Astrocyte of the hippocampus (primary cell): ENCODE measurements at places on chromosomes 2 and 18.

- DNase-seq, result no peak
Measured at GRCh38 chr2:222203041-222203440, 95.8 kb downstream of the PAX3 start.

- DNase-seq, result no peak
Measured at GRCh38 chr2:88636026-88636425, 8.8 kb upstream of the EIF2AK3 start.

DNA sequence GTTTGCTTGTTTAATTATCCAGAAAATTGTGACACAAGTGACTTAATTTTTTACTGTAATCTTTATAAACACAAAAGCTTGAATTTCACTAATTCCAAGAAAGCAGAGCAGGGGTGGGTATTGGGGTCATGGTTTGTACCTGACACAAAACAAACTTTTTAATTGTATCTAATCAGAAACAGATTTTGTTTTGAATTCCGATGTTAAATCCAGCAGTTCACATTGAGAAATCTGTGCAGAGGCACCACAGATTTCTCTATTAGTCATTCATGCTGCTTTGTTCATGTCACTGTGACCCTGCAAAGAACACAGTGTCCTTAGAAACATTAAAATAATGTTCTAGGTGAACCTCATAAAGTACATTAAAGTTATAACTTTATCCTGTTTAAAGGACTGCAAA lies 443.4 kb downstream of the NYAP2 start:
- peak; percentile 33 for DNase-seq

DNA sequence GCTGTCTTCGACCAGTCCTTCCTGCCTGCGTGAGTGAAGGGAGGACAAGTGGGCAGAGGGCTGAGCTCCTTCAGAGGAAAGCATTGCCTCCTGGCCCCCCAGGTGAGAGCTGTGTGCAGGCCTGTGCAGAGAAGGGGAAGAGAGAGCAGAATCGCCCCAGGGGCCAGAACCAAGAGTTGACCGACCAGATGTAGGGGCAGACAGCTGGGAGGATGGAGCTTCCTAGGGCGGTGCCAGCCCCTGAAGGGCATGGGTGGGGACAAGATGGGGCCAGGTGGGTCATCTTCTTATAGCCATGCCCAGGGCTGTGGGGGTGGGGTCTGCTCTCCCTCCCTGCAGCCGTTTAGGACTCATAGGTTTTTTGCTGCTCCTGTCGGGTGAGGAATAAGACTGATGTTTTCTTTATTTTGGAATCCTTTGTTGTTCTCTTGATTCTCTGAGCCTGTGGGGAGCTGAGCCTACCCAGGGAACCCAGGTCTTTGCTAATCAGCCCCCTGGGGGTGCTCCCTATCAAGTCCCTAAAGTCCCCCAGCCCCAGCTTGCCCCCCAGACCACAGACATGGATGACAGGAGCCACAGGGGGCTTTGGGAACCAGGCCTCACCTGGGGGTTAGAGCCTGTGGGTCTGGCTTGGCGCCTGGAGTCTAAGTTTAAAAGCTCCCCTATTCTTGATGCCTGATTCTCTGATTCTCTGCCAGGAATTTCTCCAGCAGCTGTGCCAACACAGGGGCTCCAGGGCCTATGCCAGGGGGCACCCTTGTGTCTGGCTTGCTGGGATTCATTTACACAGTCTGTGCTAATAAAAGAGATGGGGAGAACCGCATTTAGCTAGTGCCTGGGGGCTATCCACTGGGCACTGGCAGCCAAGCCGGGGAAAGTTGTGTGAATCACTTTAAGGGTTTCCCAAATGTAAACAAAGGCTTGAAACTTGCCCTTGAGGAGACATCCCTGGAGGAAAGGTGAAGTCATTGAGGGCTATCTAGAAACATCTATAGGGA lies 9.3 kb upstream of the EFHD1 start:
- DNase-seq, result peak; percentile 46

DNA sequence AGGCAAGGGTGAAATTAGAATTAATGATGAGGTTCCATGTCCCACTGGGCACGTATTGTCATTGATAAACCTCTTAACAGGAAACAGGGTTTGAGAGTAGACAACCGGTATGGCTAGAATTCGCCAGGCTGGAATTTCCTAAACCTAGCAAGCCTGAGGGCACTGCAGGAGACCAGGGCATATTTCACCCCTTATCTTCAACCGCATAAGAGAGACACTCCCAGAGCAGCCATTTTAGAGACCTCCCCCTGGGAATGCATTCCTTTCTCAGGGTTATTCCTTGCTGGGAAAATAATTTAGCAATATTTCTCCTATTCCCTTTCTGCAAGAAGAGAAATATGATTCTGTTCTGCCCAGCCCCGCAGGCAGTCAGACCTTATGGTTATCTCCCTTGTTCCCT lies 334.6 kb upstream of the LYPD1 start:
- no peak for DNase-seq

DNA sequence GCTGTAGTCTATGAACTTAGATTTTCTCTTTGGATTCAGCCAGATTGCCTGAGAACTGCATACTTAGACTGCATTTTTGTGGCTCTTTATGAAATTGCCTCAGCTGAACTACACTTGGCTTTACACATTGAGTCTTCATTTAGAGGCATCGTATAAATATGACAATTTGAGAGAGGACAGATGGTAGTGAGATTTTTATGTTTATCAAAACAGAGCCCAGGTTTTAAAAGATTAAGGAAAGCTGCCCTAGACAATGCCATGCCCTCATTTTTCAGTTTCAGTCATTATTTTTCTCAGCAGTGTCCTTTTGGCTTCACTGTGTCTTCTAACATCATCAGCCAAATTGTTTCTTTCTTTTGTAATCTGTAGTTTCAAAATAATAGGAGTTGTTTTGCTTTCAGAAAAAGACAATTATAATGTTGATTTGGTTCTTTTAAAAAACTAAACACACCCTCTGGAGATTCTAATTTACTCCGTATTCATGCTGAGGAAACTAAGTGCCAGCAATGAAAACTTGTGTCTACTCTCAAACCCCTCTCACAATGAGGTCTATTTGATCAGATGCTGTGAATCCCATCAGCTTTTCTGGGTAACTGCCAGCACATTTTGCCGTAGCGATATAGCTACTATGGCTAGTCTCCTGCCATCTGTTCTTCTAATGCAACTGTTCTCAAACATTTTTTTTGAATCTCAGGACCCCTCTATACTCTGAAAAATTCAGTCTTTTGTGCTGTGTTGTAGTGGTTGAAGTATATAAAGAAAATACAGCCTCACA lies 46.2 kb downstream of the TWSG1 start:
- DNase-seq, result peak; percentile 44

GRCh38 chr18:42436222-42436765 lies 481.3 kb downstream of the PIK3C3 start:
- DNase-seq, result peak; percentile 44

- no peak for DNase-seq
Measured at GRCh38 chr2:767440-767839, 90.2 kb upstream of the TMEM18 start.

DNA sequence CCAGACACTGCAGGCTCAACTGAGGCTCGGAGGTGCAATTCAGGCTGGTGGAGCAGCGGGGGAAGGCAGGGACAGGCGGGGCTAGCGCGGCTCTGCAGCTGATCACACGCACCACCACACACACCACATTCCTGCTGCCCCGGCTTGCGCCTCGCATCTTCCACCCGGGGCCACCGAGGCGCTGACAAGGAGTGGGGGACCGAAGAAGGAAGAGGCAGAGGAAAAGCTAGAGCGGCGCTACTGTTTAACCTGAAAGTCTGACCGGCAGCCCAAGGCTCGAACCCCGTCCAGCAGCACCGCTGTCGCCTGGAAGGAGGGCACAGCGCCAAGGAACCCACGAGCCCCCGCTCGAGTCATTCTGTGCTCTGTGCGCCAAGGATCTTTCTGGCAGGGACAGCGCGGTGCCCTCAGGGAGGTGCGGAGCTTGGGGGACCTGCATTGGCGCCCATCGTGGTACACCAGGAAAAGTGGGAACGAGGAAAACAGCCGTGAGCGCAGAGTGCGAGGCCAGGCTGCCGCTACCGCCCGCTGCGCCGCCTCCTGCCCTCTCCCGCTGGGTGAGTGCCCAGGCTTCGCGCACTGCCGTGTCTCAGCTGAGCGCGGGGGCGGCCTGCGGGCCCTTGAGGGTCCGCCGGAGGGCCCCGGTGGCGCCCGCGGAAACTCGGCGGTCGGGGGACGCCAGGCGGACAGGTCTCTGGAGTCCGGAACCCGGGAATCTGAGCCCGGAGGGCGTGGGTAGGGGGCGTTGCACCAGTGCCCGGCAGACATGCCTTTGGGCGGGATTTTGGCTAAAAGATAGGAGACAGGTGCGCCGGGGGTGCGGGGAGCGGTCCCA lies 860 bp upstream of the KCNJ3 start:
- peak; percentile 55 for DNase-seq

- no peak for DNase-seq
Measured at GRCh38 chr2:70514612-70515055, 39.0 kb downstream of the TGFA start.

DNA sequence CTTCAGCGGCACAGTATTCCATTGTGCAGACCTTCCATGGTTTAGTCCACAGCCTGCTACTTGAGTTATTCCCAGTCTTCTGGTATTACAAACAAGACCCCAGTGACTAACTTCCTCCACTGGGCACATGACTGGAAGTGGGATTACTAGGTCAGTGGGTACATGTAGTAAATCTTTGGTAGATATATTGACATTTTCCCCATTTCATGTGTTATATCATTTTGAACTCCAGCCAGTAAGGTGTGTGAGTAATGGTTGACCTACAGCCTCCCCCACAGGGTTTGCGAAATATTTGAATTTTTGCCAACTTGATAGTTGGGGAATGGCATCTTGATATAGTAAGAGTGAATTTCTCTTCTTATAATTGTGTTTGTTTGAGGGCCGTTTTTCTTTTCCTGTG lies 58.8 kb downstream of the RNF144A start:
- DNase-seq, result peak; percentile 18

DNA sequence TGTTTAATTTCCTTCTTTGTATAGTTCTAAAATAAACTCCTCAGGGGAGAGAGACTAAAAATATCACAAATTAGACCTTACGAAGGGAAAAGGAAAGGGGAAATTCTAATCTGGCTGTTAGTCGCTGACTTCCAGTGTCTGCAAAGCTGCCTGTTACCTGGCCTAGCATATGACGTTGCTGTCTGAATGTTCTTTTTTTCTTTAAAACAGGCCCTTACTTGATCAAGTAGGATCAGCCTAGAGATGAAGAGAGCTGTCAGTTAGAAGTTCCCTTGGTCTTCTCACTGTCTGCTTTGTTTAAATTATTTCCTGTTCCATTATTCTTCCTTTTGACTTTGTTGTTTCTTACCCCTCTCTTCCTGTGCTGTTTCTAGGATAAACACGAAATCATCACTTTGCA lies 11.2 kb downstream of the NCK2 start:
- no peak for DNase-seq

DNA sequence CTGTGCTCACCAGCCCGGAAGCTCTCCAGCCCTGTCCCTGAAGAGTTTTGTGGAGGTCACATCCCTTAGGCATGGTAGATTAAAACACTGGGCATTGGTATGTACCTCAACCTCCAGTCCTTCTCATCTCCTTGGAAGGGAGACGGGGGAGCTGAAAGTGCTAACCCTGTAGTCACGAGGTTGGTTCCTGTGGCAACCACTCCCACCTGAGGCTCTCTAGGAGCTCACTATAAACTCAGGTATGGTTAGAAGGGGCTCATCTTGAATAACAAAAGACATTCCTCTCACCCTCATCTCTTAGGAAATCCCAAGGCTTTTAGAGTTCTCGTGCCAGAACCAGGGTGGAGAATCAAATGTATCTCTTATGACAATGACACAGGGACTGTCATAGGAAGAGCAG lies 43.0 kb upstream of the MGAT4A start:
- DNase-seq, result no peak

DNA sequence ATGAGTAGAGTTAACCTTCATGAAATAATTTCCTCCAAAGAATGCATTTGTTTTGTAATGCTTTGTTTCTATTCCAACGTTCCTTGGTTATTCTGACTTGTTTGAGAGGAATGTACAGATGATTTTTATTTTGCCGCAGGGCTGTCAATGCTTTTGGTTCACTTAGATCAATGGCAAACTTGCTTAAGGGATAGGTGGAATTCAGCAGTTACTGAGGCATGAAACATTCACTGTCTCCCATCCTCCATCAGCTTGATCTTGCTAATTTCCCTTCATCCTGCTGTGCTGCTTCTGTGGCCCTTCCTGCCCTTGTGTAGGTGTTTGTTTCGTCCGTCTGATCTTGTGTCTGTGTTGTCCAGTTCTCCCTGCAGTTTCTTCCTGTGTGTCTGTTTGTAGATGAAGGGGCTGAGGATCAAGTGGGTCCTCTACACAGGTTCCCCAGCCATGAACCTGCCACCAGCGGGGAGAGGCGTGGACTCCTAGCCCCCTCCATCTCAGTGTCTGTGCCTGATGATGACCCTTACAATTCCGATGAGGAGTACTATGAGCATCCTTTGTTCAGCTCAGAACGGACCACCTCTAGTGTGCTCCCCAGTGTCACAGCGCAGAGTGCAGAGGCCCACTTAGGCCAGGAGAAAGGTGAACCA lies 84.2 kb upstream of the UNC80 start:
- no peak for DNase-seq

DNA sequence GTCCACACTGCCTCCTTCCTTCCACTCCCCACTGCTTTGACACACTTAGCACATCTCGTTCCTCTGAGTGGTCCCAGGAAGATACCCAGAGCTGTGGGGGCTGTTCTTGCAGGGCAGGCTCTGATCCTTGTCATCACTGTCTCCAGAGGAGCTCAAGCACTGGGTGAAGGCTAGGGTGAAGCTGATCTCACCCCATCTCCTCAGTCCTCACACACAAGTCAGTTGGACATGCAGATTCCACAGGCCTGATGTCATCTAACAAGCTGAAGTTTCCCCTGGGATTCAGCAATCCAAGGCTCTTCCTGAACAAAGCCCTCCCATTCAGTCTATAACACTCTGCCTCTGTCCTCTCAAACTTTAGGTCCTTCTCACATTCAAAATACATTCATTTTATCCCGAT lies 90.6 kb upstream of the RAB6C start:
- peak; percentile 18 for DNase-seq

- DNase-seq, result no peak
Measured at GRCh38 chr2:169823996-169824372, 721 bp downstream of the METTL5 start.

DNA sequence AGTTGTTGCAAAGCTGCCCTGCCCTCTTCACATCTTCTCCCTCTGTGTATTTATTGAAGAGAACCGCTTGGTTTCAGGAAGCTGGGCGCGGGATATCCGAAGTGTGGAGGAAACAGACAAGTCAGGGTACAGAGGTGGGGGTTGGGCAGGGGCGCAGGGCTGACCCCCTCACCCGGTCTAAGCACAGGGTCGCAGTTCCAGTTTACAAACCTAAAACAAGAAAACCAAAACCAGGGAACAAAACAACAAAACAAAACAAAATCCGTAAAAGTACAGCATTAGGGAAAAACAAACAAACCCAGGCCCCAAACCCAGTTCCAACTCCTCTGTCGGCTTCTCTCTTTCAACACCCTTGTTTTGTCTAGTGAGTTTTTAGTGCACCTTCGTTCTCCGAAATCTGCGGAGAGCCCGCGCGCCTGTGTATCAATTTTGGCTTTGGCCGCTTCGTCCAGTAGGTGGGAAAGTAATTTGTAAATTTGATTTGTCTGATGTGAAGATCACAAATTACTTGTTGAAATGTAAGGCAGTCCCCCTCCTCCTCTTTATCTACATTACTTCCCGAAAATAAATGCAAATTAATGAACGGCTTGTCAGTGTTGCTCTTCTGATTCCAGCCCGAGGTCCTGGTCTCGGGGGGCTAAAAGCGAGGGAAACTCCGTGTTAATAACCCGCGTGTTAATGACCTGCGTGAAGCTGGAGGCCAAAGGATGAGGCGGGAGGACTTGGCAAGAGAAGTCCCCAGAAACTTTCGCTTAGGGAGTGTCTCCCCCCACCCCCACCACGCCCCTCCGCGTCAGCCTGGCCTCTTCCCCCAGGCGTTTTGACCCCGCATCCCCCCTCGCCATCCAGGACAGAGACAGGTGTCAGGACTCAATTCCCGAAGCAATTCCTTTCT lies 6.9 kb downstream of the OTX1 start:
- DNase-seq, result peak; percentile 43
